Midbrain (tissue), 1 donor: ENCODE measurements at places on chromosomes 6 and 20.
A peak's percentile ranks its signal among the peaks of the same experiment; 100 is the strongest.

DNA sequence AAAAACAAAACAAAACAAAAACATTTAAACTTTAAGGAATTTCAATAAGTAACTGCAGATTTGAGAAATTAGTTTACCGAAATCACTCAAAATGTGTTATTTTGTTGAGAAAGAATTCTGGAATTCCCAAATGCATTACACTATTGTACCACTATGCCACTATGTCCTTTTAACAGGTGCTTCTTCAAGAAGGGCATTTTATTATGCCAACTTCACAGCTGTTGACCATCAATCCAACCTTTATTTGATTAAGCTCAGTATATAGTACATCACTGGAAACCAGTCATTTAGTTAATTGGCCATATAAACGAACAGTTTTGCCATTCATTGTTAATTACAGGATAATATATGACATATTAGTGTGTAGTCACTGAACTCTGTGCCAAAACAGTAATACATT lies 221.7 kb downstream of the ARHGAP18 start:
- no peak for DNase-seq

DNA sequence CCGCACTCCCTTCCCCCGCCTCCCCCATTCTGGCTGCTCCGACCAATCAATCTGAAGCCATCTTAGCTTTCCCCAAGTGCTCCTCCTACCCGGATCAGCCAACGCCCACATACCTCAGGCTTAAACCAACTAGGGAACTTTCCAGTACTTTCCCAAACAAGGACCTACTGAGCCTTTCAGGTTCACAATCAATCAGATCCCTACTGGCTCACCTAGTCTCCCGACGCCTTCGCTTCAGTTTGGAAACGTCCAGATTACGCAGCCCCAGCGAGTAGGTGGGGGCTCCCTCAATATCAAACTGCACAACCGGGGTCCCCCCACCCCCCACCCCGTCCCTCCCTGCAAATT lies 432 bp downstream of the HSPA1L start:
- DNase-seq = peak; percentile 96

GRCh38 chr20:37394543-37395409 lies 48.8 kb downstream of the SRC start:
- no peak for DNase-seq

DNA sequence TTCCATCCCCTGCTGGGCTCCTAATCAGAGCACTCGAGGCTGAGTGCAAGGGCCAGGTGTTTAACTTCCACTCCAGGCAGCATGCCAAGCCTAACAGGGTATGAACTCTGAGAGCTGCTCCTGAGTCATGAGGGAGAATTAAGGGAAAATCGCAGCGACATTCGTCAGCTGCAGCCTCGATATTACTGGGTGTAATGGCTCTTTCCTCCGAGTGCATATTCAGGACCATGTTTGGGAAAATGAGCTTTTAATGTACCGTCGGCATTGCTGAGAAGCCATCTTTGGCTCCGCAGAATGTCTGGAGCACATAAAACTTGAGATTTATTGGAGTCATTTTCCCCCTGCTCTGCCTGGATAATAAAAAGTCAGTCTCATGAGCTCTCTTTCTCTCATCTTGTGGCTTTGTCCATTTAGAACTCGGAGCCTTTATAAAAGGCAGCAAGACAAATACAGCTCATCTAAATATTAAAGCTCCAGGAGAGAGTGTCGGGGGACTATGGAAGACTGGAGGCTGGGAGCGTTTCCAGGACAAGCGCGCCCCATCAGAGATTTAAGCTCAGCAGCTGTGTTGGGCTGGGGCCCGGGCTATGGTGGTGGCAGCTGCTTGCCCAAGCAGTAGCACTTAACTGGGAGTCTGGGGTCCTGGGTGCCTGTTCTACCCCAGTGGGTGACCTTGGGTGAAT lies 103.7 kb downstream of the TOX2 start:
- no peak for DNase-seq

- DNase-seq = no peak
These were observed 9.1 kb upstream of the ADA start for GRCh38 chr20:44660581-44660980.

- peak; percentile 6 for DNase-seq
These were observed 22.5 kb upstream of the HFE start for GRCh38 chr6:26064619-26065257.

- DNase-seq = no peak
These were observed 249.0 kb upstream of the KCNG1 start for GRCh38 chr20:51271931-51272330.

GRCh38 chr20:59144831-59145196 lies 18.8 kb upstream of the ZNF831 start:
- DNase-seq = no peak

DNA sequence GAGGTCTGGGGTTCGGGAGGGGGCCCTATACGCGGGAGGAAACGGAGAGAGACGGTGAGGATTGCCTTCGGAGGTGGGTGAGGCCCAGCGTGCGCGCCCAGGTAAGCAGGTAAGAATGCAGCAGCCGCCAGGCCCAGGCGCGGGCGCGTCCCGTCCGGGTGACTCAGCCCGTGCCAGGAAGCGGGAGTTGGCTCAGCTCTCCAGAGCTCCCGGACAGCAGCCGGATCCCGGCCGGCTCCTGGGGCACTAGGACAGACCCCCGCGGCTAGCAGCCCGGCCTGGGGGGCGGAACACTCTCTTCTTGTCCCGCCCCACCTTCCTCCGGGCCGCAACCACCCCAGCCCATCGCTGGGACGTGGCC lies 1.5 kb upstream of the MDFI start:
- DNase-seq = no peak

DNA sequence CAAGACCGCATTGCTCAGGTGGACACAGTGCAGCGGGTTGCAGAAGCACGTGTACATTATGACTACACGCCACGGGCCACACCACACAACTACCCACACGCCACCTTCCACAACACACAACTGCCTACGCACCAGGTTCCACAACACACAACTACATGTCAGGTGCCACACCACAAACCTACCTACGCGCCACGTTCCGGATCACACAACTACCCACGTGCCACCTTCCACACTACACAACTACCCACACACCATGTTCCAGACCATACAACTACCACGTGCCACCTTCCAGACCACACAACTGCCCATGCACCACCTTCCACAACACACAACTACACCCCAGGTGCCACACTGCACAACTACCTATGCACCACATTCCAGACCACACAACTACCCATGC lies 20.5 kb downstream of the THBS2 start:
- DNase-seq = no peak

GRCh38 chr6:7865781-7866180 lies 44.8 kb downstream of the TXNDC5 start:
- DNase-seq = no peak

DNA sequence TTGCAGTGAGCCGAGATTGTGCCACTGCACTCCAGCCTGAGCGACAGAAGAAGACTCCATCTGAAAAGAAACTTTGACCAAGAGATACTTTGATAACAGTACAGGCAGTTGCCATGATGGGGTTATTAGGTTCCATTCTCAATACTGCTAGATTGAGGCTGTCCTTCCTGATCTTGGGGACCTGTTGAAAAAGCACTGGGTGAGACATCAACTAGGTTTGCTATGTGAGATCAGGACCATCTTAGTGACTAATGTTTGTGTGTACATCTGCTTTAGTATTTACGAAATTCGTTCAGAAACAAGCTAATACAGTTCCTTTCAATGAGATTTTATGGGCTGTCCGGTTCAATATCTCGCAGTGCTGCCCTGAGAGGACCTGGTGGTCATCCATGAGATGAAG lies 2.6 kb downstream of the DSE start:
- no peak for DNase-seq
